Bronchial epithelial cell (primary cell): ENCODE measurements at places on chromosomes 6 and 20. TPM values are rescaled to one million over a fixed set of nuclear protein-coding genes. Genes with fewer than 3 reads are reported as not detected.

The IRF4 gene
- not detected in 2 replicates for total RNA-seq

The CSTF1 gene
- total RNA-seq: 21.9 and 22.4 TPM in 2 replicates

The SIRPB2 gene
- total RNA-seq: under 0.01 and 0.26 TPM in 2 replicates

The RBPJL gene
- total RNA-seq: not detected in 2 replicates

The HMGCLL1 gene
- not detected in 2 replicates for total RNA-seq

The VGLL2 gene
- total RNA-seq: not detected in 2 replicates

The ITPA gene
- 36.9 and 45.5 TPM in 2 replicates for total RNA-seq

The ABCC10 gene
- total RNA-seq: 9.7 and 11.0 TPM in 2 replicates

The COL11A2 gene
- under 0.01 TPM in 2 replicates for total RNA-seq

The STK4 gene
- total RNA-seq: 34.8 and 46.1 TPM in 2 replicates

The ALDH8A1 gene
- 1.1 and 1.8 TPM in 2 replicates for total RNA-seq

The VSTM2L gene
- 5.0 TPM in 2 replicates for total RNA-seq

The NKX2-4 gene
- not detected in 2 replicates for total RNA-seq

The GPLD1 gene
- 0.26 and 0.64 TPM in 2 replicates for total RNA-seq

The TRIM31 gene
- 0.13 TPM in 1 of 2 replicates, not detected in the other for total RNA-seq

The COL20A1 gene
- not detected in 2 replicates for total RNA-seq

DNA sequence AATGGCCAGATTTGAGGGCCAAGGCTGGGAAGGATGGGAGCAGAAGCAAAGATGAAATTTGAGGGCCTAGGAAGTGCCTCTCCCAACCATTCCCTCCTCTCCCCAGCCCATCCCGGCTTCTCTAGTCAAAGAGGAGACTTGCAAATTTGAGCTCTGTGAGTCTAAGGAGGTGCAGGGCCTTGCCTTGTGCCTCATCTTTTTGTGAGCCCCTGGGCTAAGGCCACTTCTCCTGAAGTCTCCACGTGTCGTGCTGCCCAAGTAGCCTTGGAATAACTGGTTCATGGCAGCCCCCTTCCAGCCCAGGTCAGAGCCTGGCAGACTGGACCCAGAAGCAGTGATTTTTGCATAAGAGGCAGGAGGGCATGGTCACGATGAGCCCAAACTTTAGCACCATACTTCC, 6.7 kb downstream of the PTGIS start:
- no peak for DNase-seq

DNA sequence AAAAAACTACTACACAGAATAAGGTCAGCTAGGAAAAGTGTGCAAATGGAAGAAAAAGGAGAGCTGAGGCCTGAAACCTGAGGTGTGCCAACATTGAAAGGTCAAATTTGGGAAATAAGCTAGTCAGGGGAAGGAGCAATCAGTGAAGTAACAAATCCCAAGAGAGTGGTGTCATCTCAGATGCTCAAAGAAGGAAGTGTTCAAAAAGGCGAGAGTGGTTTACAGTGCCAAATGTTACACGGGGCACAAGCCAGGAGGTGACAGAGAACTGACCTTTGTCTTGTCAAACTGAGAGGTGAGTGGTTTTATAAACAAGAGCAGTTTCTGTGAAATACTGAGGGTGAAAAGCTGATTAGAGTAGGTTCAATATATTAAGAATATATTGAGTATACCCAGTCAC, 83.0 kb upstream of the TCF21 start:
- DNase-seq: no peak

GRCh38 chr6:109821428-109821827, 130.3 kb downstream of the FIG4 start:
- no peak for DNase-seq

- DNase-seq: peak; percentile 60
Measured at GRCh38 chr6:143187238-143187923, 126.7 kb downstream of the AIG1 start.

GRCh38 chr20:38144598-38144973, 20.5 kb downstream of the TGM2 start:
- DNase-seq: no peak

DNA sequence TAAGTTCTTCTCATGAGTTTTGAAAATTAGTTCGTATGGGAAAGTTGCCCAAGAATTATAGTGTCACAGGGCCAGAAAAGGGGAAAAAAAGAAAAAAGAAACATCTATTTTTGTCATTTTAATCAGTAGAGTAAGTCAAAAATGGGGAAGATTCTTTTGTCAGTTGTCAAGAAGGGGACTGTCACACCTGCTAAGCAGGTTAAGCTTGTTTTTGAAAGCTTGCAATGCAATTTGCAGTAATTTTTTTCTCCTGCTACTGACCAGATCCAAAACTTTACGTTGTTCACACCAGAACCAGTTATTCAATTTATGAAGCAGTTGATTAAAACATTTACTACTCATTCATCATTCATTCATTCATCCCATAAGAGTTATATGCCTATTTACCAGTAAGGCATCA, 171.4 kb downstream of the SOX4 start:
- DNase-seq: no peak

DNA sequence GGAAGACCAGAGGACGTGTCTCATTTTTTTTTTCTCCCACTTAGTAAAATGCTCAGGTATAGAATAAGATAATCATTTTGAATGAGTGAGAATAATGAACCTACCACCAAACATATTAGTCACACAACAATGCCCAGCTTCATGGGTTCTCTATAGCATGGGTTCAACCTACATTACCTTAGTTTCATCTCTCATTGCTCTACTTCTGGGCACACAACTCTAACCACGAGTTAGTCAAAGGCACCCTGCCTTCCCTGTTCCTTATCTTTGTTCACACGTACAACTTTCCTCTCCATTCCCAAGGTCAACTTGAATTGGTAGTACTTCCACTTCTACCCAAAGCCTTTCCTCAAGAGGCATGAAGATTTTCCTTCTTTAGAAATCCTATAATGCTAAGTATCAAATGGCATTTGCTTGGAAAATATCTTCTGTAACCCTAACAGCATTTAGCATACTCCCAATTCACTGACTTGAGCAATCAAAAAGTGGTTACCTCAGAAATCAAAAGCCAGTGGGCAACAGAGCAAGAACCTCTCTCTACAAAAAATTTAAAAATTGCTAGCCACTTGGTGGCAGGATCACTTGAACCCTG, 20.9 kb downstream of the DEK start:
- DNase-seq: no peak

DNA sequence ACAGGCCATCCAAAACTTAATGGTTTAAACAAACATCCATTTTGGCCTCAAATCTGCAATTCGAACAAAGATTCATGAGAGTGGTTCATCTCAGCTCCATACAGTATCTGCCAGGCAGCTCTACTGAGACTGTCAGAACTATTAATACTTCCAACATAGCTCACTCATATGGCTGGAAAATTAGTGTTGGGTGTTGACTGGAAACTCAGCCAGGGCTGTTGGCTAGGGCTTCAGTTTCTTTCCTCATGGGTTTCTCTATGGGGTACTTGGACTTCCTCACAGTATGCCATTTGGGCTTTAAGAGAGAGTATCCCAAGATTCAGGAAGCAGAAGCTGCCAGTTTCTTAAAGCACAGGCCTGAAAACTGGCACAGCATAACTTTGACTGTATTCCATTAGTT, 240.3 kb downstream of the TPBG start:
- no peak for DNase-seq

DNA sequence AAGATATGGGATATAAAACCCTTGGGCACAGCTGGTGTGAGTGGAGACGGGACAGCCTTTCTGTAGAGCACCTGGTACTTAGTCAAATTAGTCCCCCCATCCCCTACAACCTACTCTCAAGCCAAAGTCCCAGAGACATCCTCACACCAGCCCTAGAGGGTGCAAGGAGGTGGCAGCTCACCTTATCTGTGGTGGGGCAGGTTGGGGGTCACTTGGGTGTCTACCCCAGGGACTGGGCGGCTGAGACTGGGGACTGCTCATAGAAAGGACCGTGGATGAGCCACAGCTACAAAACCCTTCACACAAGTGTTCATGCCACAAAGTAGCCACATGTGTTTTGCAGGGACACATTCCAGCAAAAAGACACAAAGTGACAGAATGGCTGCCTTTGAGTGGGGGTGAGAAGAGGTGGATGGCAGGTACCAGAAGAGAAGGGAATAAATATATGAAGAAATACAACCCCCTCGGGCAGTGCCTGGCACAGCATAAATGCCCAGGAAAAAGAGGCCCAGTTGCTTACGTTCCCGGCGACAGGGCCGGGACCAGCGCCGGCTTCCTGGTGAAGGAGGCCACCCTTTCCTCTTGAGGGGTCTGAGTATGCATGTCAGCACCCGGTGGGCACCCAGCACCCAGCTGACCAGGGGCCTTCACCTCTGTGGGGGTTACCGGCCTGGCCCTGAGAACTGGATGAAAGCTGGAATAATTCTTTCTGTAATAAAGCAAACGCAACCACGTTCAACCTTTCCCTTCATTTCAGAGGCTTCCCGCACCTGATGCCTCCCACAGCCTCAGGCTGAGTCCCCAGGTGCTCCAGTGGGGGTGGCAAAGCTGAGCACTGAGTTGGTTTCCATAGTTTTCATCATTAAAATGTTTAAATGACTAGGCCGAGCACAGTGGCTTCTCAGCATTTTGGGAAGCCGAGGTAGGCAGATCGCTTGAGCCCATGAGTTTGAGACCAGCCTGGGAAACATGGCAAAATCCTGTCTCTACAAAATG, 14.4 kb upstream of the CEBPB start:
- no peak for DNase-seq

DNA sequence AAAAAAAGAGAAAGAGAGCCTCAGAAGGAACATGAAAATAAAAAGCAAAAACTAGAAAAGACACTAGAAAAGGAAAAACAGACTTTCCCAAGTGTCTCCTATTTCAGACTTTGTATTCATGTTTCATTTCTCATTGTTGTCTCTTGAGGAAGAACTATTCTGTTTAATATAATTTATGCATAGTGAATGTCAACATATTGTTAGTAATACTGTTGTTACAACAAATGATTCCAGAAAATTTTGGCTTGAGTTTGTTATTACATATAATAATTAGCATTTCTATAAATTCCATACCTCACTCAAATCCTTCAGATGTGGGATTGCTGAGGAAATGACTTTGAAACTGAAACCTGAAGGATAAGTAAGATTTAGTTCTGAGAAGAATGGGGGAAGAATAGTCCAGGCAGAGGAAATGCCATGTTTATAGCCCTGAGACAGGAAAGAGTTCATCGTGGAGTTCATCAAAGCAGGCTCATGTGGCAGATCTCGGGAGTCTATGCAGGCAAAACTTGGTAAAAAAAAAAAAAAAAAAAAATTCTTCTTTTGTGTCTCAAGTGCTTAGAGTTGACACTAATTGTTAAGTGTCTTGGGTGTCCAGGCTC, 53.1 kb upstream of the EIF2S2 start:
- no peak for DNase-seq

- no peak for DNase-seq
Measured at GRCh38 chr6:76631622-76632021, 559.2 kb upstream of the IMPG1 start.

DNA sequence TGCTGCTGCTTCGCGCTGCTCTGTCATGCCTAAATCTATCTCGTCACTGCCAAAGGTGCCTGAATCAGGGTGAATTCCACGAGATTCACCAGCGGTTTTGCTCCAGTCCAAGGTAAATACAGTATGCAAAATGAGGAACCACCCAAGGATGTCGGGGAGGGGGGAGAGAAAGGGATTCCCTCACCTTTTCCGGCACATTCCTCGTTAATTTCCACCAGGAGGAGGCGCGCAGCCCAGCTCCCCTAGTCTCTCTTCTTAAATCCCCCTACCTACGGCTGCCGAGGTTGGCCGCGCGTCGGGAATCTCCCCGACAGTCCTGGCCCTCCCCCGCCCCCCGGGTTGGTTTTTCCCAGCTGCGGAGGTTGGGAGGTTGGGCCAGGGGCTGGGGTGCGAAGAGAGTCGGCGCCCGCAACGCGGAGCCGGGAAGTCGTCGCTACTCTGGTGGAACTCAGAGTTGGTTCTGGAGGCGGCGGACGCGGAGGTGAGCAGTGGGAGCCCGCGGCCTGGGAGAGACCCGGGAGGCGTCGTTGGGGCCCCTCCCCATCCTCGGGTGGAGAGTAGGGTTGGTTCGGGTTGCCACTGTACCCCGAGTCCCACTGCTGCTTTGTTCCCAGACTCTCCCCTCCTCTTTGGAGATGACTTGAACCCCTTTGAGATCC, at the start of gene TPBG:
TSS of gene TPBG (plus strand) at position 390 of the 659 bp plus-strand sequence. CDS start 1,145 bp downstream, outside the sequence.
- peak; percentile 84 for DNase-seq

DNA sequence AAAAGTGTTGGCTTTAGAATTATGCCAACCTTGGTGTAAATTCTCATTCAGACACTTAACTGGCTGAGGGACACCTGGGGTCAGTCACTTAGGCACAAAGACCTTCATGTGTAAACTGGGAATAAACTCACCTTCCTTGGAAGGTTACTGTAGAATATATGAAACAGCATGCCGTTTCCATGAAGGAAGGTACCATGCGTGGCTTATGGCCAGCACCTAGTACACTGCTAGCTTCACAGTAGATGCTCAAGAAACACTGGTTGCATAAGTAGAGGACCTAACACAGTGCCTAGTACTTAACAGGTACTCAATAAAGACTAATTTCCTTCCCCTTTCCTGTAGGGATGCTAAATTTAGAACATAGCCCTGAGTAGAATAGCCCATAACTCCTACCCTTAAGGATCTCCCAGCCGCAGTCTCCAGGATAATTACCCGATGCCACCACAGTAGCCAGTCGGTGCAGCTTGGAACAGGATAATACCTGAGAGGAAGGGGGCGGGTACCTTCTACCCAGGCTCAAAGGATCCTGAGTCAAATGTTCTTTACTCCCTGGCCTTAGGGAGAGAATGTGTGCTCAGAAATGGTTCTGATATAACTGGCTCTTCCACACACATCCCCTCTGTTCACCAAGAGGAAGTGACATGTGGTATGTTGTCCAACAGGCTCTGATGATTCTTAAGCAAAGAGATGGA, 3.6 kb downstream of the BCL2L1 start:
- peak; percentile 95 for DNase-seq

GRCh38 chr6:6315660-6316059, 4.8 kb downstream of the F13A1 start:
- peak; percentile 48 for DNase-seq

DNA sequence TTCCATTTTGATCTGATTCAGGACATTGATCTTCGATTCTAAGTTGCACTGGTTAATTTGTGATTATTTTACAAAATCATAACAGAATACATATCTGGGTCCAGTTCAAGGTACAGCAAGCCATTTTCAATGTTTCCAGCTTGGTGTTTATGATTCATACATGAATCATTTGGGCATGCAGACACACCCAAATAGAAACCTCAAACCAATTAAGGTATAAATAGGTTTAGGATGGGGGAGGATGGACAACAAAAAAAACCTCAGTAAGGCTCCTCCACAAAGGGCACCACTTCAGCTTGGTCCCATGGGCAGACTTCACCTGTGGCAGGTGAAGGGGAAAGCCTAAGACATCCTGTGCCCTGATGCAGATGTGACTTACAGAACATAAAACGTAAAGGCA, 192.7 kb downstream of the KHDC1L start:
- peak; percentile 92 for DNase-seq

DNA sequence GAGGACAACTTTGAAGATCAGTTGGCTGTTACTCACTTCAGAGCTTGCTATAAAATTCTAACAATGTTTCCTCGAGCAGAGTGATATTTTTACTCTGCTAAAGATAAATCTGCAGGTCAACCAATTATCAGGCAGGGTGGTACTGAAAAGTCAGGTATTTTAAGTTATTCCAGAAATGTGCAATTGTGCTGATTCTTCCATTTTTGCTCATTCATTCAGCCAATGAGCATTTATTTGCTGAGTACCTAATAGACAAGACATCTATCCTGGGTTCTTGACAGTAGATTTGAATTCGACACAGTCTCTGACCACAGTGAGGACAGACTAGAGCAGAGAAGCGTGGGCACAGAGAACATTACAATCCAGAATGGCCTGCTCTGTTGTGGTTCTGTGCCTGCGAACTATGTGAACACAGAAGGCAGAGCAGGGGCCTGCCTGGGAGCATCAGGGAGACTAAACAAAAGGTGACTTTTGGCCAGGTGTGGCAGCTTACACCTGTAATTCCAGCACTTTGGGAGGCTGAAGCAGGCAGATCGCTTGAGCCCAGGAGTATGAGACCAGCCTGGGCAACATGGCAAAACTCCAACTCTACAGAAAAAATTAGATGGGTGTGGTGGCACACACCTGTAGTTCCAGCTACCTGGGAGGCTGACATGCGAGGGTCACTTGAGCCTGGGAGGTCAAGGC, 14.8 kb downstream of the TPMT start:
- no peak for DNase-seq
